Progenitor cell of endocrine pancreas (in vitro differentiated cells): ENCODE measurements at places on chromosomes 3 and 15.

DNA sequence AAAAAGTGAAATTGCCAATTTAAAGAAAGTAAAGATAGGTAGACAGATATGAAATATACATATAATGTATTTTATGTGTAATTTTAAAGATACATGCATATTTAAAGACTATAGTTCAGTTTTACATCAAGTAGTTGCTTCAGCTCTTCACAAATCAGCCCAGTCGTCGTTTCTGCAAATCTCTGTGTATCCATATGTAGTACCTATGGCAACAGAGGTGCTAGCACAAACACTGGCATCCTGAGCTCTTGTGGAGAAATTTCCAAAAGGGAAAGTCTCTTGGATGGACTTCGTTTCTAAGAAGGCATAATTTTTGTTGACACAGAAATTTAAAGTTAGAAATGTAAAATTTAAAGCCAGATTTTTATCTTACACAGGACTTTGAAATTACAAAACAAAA, 1284.7 kb downstream of the ROBO1 start:
- no peak overlapping the region for H3K27ac ChIP-seq
- no peak for DNase-seq
- no peak overlapping the region for H3K4me3 ChIP-seq
- H3K36me3 ChIP-seq: no peaks in the 10 kb centered on the region
- no peaks in the 10 kb centered on the region for H3K4me1 ChIP-seq

DNA sequence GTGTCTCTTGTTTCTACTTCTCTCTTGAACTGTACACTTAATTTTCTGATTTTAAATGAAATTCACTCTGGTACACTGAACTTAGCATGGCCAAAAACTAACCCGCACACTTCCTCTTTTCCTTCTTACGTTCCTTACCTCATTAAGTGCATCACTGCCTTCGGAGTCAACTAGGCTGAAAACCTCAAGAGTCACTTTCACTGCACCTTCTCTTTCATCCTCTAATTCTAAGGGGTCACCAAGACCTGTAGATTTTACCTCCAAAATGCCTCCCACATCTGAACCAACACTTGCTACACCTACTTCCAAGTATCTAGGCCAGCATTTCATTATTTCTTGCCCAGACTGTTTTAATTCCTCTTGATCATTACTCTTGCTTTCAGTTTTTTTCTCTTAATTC, 6.6 kb downstream of the CBLB start:
- H3K4me1 ChIP-seq: peaks cover 24% of the 10 kb centered on the region
- no peaks in the 10 kb centered on the region for H3K27me3 ChIP-seq
- no peak overlapping the region for H3K27ac ChIP-seq

DNA sequence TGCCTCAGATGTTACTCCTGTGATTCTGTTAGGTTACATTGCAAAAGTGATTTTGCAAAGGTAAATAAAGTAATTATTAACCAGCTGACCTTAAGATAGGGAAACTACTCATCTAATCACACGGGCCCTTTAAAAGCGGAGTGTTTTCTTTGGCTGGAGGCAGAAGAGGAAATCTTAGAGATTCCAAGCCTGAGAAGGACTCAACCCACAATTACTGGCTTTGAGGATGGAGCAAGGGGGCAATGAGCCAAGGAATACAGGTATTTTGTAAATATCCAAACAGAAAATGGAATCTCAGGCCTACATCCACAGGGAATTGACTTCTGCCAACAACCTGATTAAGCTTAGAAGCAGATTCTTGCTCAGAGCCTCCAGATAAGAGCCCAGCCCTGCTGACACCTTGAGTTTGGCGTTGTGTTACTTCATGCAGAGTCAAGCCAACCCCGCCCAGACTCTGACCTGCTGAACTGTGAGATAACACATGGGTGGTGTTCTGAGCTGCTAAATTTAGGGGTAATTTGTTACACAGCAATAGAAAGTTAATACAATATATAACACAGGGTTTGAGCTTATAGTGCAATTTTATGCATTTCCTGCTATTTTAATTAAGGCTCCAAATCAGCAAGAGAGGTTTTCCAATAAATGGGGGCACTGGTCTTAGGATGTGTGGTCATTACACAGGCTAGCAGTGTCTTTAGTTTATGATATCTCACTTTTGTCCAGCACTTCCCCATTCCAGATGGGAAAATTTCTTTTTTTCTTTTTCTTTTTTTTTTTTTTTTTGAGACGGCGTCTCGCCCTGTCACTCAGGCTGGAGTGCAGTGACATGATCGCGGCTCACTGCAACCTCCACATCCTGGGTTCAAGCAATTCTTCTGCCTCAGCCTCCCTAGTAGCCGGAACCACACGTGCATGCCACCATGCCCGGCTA, 19.5 kb downstream of the NFKBIZ start:
- H3K4me3 ChIP-seq: no peak overlapping the region
- H3K4me1 ChIP-seq: peaks cover 25% of the 10 kb centered on the region
- H3K27me3 ChIP-seq: no peaks in the 10 kb centered on the region
- peak overlapping the region; percentile 45 for H3K27ac ChIP-seq

DNA sequence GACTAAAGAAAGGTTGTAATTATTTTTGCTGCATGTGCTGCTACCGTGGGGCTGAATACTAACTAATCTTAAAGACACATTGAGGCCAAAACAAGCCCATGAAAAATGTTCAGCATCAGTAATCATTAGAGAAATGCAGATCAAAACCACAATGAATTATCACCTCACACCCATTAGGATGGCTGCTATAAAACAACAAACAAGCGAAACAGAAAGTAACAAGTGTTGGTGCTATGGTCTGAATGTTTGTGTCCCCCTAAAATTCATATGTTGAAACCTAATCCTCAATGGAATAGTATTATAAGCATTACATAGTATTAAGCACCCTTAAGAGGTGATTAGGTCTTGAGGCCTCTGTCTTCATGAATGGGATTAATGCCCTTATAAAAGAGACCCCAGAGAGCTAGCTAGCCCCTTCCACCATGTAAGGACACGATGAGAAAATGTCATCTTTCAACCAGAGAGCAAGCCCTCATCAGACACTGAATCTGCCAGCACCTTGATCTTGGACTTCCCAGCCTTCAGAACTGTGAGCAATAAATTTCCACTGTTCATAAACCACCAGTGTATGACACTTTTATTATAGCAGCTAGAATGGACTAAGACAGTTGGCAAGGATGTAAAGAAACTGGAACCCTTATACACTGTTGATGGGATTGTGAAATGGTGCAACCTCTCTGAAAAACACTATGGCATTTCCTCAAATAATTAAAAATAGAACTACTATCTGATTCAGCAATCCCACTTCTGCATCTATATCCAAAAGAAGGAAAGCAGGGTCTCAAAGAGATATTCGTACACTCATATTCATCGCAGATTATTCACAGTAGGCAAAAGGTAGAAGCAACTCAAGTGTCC, 76.1 kb downstream of the REC114 start:
- no peak overlapping the region for H3K27ac ChIP-seq
- DNase-seq: no peak
- H3K27me3 ChIP-seq: no peaks in the 10 kb centered on the region
- H3K36me3 ChIP-seq: no peaks in the 10 kb centered on the region

GRCh38 chr15:80769153-80769828, 9.9 kb upstream of the CEMIP start:
- H3K36me3 ChIP-seq: no peaks in the 10 kb centered on the region
- H3K27ac ChIP-seq: no peak overlapping the region
- peaks cover 3% of the 10 kb centered on the region for H3K27me3 ChIP-seq
- no peak overlapping the region for H3K4me3 ChIP-seq
- no peak for DNase-seq
- peaks cover 4% of the 10 kb centered on the region for H3K4me1 ChIP-seq

- H3K4me1 ChIP-seq: no peaks in the 10 kb centered on the region
- no peaks in the 10 kb centered on the region for H3K27me3 ChIP-seq
- no peak overlapping the region for H3K4me3 ChIP-seq
- H3K36me3 ChIP-seq: no peaks in the 10 kb centered on the region
- DNase-seq: no peak
These were observed 46.3 kb downstream of the NANOGP8 start for GRCh38 chr15:35038626-35039451.

GRCh38 chr3:81270603-81271379, 490.7 kb downstream of the GBE1 start:
- no peaks in the 10 kb centered on the region for H3K4me1 ChIP-seq
- H3K36me3 ChIP-seq: no peaks in the 10 kb centered on the region
- no peak for DNase-seq
- no peak overlapping the region for H3K4me3 ChIP-seq
- H3K27ac ChIP-seq: no peak overlapping the region

GRCh38 chr3:2856138-2857133, 253.7 kb downstream of the IL5RA start:
- no peak for DNase-seq
- H3K36me3 ChIP-seq: no peaks in the 10 kb centered on the region
- no peaks in the 10 kb centered on the region for H3K27me3 ChIP-seq
- H3K4me3 ChIP-seq: no peak overlapping the region

- H3K4me3 ChIP-seq: no peak overlapping the region
- H3K36me3 ChIP-seq: no peaks in the 10 kb centered on the region
- H3K4me1 ChIP-seq: peaks cover 7% of the 10 kb centered on the region
- no peak overlapping the region for H3K27ac ChIP-seq
These were observed 1.5 kb upstream of the RASSF1 start for GRCh38 chr3:50341996-50342650.

GRCh38 chr3:20760981-20761380, 575.0 kb upstream of the SGO1 start:
- no peaks in the 10 kb centered on the region for H3K27me3 ChIP-seq
- DNase-seq: no peak
- no peaks in the 10 kb centered on the region for H3K4me1 ChIP-seq

GRCh38 chr3:194265505-194265892, 85.6 kb downstream of the CPN2 start:
- H3K4me3 ChIP-seq: no peak overlapping the region
- no peaks in the 10 kb centered on the region for H3K36me3 ChIP-seq
- no peaks in the 10 kb centered on the region for H3K27me3 ChIP-seq
- no peak overlapping the region for H3K27ac ChIP-seq

GRCh38 chr15:56992725-56993124, 74.3 kb downstream of the TCF12 start:
- H3K36me3 ChIP-seq: peaks cover 22% of the 10 kb centered on the region
- no peak overlapping the region for H3K27ac ChIP-seq
- no peak for DNase-seq

GRCh38 chr3:108062051-108062450, 28.8 kb downstream of the CD47 start:
- H3K27me3 ChIP-seq: no peaks in the 10 kb centered on the region
- H3K4me1 ChIP-seq: peaks cover 12% of the 10 kb centered on the region
- H3K27ac ChIP-seq: no peak overlapping the region
- H3K36me3 ChIP-seq: peaks cover 17% of the 10 kb centered on the region
- H3K4me3 ChIP-seq: no peak overlapping the region

DNA sequence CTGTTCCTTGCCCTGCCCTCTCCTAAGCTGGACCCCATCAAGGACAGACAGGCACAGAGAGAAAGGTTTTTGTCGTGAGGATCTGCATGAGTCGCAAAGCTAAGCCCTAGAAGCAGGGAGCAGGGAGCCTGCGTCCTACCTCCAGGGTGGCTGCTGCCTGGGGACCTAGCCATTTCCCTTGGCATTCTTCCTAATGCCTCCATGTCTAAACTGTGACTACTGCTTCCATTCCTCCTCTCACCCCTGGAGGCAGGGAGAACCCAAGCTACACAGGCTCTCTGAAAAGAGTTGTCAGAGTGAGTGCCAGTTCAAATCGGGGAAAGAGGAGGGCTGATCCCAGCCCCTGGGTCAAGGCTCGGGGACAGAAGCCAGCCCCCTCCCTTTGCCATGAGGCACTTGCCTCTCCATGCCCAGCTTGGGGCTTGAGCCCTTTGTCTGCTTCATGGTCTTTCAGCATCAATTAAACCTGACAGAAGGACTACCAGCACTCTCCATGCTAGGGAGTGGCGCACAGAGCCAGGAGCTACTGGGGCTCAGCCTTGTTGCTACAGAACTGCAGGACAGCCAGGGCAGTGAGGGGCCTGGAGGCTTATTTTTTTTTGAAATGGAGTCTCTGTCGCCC, 2.4 kb downstream of the GCHFR start:
- H3K27me3 ChIP-seq: no peaks in the 10 kb centered on the region
- H3K27ac ChIP-seq: no peak overlapping the region
- no peak for DNase-seq
- no peaks in the 10 kb centered on the region for H3K36me3 ChIP-seq
- peaks cover 11% of the 10 kb centered on the region for H3K4me1 ChIP-seq

DNA sequence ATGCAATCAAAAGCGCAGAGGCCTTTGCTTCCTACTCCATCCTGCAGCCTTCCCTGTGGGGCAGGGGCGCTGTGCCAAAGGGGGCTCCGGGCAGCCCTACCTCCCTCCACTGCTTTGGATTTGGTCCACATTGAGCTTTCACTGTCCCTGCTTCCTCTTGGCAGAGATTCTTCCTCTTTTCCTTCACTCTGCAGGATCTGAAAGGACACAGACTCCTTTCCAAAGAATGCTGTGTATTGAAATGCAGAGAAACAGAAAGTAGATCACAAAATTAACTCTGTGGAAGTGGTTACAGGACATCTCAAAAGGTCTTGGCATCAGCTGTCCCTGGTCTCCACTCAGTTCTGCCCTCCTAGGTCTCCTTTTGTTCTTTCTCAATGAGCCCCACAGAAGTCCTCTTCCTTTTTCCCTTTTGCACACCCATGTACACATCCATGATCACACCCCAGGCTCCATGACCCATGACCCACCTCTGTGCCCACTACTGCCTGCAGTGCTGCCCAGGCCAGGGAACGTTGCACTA, 64.1 kb downstream of the CCR1 start:
- DNase-seq: no peak
- H3K27me3 ChIP-seq: no peaks in the 10 kb centered on the region
- H3K4me1 ChIP-seq: no peaks in the 10 kb centered on the region
- H3K4me3 ChIP-seq: no peak overlapping the region
- H3K27ac ChIP-seq: no peak overlapping the region

- H3K4me1 ChIP-seq: peaks cover 9% of the 10 kb centered on the region
- no peaks in the 10 kb centered on the region for H3K36me3 ChIP-seq
- no peak overlapping the region for H3K4me3 ChIP-seq
- no peak for DNase-seq
- H3K27ac ChIP-seq: peak overlapping the region; percentile 99
These were observed 614 bp upstream of the MINDY2 start for GRCh38 chr15:58770519-58770856.
